ENCODE measurements at places on chromosomes 2 and 18.

DNA sequence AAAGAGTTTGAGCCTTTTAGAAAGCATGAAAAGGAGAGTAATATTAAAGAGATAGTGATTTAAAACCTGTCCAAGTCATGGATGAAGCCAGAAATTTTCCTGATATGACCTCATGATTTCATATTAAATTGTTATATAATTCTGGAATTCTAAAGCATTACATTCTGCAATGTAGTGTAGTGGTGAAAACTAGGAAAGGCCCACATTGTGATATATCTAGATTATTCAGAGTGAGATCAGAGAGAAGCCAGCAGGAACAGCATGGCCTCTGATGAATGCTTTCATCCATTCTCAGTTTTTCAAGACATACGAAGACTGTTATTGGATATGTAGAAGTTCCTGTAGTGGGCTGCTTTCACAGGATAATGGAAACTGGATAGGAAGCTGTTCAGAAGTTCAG, 98.8 kb downstream of the LCLAT1 start:
- DNase-seq = no peak

DNA sequence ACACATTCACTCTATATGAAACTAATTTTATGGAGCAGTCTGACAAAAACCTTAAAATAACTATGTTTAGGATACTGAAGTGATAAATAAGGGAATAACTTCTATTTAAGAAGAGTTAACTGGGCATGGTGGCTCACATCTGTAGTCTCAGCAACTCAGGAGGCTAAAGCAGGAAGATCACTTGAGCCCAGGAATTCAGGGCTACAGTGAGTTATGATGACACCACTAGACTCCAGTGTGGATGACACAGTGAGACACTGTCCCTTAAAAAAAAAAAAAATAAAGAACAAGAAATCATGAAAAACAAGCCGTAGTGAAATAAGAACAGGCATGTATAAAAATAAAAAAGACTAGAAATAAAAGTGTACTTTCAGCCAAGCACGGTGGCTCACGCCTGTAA, 82.0 kb downstream of the THADA start:
- DNase-seq = no peak

GRCh38 chr18:8374676-8375075, 234.6 kb upstream of the RAB12 start:
- DNase-seq = no peak

DNA sequence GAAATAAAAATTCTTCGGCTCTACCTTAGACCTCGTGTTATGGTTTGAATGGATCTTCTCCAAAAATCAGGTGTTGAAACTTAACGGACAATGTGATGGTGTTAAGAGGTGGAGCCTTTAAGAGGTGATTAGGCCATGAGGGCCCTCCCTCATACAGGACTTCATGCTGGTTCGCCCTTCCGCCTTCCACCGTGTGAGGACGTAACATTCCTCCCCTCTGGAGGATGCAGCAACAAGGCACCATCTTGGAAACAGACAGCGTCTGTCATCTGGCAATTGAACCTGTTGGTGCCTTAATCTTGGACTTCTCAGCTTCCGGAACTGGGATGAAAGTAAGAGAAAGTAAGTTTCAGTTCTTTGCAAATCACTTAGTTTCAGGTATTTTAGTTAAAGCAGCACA, 126.3 kb upstream of the SPRED2 start:
- DNase-seq = no peak

GRCh38 chr18:67608191-67608590, 91.7 kb upstream of the DSEL start:
- DNase-seq = no peak

DNA sequence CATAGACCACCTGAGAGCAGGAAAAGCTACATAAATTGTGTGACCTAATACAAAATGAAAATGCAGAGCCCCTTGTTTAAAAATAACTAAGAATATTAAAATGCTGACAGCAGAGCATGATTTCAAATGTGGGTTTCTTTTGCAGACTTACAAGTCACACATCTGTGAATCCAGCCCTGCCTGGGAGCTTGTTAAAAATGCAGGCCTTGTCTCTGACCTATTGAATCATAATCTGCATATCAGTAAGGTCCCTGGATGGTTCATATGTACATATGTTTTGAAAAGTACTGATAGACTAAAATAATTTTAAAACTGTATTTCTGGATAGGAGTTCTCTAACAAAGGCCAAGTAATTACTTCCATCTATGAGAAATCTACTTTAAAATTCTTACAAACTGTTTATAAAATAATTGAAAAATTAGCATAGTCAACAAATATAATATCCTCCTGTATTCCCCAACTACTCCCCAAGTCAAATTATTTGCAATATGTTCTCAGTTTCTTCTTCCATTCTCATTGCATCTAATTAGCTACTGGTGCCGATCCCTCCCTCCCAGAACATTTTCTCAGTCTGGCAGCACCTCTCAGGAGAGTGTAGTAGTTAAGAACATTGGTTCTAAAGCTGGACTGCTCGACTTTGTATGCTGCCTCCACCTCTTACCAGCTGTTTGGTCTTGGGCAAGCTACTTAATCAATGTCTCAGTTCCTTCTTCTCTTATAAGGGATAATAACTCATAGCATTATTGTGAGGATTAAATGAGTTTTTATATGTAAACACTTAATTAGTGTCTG, 1040.4 kb upstream of the CDH2 start:
- DNase-seq = no peak

- no peak for DNase-seq
Observed at GRCh38 chr2:67503066-67503795, 106.1 kb downstream of the ETAA1 start.

- DNase-seq = no peak
Observed at GRCh38 chr2:161414042-161415033, 1.8 kb upstream of the TBR1 start.

DNA sequence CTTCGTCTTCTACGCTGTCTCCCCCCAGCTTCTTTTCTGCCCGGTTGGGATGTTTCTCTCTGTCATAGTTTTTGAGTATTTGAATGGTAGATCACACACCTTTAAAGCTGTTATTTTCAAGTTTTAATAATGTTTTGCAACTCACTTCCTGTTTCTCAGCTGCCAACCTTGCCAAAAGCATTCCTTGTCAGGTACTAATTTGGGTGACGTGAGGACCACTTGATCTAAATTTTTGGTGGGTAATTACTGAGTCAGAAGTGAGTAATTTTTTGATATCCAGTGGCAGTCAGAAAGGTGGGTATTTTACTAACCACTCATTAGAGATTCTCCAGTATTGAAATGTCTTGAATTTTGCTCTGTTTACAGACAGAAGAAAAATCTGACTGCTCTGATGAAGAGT, 852.4 kb upstream of the FANCL start:
- no peak for DNase-seq

- DNase-seq = no peak
Observed at GRCh38 chr18:33841221-33841967, 263.4 kb downstream of the ASXL3 start.
